H4 (cell line): ENCODE measurements at places on chromosomes 7 and 10. TPM values are rescaled to one million over a fixed set of nuclear protein-coding genes. Genes with fewer than 3 reads are reported as not detected.

DNA sequence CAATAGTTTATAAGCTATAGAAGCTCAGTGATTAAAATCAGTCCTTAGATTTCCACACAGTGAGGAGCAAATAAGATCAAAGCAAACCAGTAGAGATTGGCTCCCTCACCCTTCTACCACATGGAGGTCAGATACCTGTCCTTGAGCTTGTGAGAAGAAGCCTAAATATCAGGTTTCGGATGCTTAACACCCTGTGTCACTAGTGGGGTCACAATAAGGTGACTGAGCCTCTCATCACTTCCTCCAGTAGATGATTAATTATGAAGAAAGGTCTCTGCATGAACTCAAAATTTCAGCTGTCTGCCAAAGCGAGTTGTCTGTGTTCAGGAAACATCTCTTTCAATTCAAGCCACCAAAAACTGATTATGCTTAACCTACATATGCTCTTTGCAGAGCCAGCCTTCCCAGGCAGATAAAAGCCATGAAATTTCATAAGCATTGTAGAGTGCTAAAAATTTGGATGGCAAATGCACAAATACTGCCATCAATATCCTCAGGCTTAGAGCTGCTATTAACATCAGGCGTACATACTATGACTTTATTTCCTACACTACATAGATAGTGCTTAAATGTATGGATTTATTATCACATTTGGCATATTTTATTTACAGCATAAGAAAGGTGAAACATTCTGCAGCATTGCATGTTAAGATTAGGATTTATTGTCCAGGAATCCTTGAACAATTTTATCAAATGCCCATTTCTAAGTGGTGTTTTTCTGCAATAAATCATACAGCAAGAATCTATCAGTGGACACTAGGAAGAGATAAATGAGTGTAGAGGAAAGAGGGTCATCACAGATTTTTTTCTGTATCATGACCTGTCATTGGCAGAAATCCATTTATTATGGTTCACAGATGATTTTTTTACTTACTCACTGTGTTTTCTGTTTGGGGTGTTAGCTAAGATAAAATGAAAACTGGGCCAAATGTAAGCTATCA is 285.1 kb upstream of the SP8 start:
- DNase-seq: no peak

GRCh38 chr10:129207297-129207696 is 259.7 kb upstream of the MGMT start:
- no peak for DNase-seq

DNA sequence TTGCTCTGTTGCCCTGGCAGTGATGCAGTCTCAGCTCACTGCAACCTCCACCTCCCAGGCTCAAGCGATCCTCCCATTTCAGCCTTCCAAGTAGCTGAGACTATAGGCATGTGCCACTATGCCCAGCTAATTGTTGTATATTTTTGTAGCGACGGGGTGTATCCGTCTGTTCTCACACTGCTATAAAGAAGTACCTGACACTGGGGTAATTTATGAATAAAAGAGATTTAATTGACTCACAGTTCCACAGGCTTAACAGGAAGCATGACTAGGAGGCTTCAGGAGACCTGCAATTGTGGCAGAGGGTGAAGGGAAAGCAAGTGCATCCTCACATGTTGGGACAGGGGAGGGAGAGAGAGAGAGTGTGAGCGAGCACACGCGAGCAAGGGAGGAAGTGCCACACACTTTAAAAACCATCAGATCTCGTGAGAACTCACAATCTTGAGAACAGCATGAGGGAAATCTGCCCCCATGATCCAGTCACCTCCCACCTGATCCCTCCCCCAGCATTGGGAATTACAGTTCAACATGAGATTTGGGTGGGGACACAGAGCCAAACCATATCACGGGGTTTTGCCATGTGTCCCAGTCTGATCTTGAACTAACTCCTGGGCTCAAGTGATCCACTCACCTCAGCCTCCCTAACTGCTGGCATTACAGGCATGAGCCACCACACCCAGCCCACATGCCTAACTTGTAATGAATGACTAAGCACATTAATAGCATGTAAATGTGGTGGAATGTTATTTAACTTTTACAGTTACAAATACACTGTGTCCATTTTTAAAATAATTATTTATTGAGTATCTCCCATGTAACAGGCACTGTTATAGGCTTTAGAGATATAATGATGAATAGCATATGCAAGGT is 65.5 kb downstream of the RALA start:
- DNase-seq: no peak

Gene PON3
- total RNA-seq: not detected in 2 replicates

Gene FKBP9
- 167 and 188 TPM in 2 replicates for total RNA-seq

DNA sequence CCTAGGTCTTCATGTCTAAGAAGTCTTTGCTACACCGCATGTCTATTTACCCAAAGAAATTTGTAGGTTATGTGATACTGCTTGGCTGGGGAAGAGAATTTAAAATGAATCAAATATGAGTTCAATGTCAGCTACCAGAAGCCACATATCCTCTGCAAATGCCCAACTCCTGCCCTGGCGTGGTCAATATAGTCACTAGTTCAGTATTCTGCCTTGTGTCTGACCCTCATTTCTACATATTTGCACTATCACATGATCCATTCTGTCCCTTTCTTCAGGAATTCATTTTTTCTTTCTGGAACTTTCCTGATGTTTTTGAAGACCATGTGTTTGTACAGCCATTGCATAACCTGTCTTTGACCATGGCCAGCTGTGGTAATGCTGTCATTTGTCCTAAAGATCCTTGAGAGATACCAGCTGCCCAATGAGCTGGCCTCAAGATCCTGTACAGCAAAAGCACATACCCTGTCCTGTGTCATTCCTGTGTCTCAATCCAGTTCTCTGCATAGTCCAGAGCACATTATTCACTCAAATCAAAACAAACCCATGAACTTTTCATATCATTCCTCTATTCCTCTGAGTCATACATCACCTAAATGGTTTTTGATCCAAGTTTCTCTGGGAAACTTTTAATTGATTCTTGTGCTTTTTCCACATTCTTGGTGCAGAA is 524.5 kb downstream of the PARD3 start:
- DNase-seq: peak; percentile 5

Gene CPN1
- not detected in 2 replicates for total RNA-seq

Gene OPN1SW
- total RNA-seq: not detected in 2 replicates

Gene TBXAS1
- 14.5 and 16.8 TPM in 2 replicates for total RNA-seq

Gene NKX1-2
- 0.02 TPM in 1 of 2 replicates, not detected in the other for total RNA-seq

DNA sequence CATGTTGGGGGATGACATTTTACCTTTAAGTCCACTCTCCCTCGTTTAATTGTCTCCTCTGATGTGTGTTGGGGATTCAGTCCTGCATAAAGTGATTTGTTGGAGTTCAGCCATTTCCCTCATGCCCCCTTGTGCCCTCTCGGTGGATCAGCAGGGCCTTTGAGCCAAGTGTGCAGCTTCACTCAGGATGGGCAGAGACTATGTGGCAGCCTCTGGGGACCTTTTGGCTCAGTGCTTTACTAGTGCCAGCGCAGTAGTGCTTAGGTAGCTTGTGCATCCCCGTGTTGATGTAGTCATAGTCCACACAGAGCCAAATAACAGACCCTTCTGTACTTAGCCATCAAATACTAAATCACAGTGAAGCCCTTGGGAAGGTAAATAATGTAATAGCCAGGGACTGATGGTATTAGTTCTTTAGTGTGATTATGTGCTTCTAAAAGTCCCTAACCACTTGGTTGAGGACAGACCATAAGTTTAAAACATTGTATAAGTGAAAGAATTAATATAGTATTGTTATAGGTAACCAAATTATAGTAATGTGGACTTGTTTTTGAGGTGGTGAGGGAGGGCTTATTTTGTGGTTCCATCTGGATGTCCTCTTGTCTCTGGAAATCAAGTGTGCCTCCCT is 11.4 kb downstream of the BUB3 start:
- DNase-seq: no peak

DNA sequence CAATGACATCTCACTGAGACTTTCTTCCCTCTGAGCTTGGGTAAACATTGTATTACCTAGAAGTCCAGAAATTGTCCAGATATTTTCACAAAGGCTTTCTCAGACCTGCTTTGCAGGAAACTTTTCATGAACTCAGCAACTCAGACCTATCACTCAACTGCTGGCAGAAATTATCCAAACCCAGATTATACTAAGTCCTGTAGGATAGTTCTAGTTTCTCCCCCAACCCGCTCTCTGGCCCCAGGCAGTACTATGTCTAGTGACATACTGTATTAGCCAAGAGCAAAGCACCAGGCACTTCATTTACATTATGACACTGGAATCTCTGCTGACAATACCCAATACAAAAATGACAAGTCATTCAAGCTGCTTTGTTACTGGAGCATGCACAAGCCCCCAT is 75.0 kb downstream of the RHOBTB1 start:
- no peak for DNase-seq

Gene PTPRZ1
- 0.02 and 0.39 TPM in 2 replicates for total RNA-seq

Gene GRID2IP
- total RNA-seq: not detected in 2 replicates

- DNase-seq: no peak
Measured at GRCh38 chr10:27564398-27564797, 60.3 kb downstream of the RAB18 start.

GRCh38 chr10:125882596-125882995 is 1.5 kb upstream of the DHX32 start:
- no peak for DNase-seq

- no peak for DNase-seq
Measured at GRCh38 chr7:140229591-140230515, 53.1 kb upstream of the KDM7A start.

Gene COL17A1
- not detected in 2 replicates for total RNA-seq

DNA sequence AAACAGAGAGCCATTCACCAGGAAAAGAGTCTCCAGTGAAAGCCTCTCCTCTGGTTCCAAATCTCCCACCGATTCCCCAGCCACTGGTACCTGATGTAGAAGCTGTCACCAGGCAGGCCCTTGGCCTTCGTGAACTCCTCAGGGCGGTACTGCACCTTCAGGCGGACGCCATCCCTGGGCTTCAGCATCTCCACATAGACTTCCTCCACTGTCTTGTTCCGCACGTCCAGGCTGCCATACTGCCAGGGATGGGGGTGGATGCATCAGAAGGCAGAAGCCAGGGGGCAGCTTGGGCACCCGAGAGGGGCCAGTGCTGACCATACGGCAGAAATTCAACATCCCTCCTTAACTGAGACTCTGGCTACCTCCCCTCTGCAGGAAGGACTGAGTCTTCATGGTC is 118.8 kb downstream of the DLG5 start:
- DNase-seq: no peak

- no peak for DNase-seq
Measured at GRCh38 chr7:151017953-151018420, 6.3 kb downstream of the ATG9B start.

DNA sequence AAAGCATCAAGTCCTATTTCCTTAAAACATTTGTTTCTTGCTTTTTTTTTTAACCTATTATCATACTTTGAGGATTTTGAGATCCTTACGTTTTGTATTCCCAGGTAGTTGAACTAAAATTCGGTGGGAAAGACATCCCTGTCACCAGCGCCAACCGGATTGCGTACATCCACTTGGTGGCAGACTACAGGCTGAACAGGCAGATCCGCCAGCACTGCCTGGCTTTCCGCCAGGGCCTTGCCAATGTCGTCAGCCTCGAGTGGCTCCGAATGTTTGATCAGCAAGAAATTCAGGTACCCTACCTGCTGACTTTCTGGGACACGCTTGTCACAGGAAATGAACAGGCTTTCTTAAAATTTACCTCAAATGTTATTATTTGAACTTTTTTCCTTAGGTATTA is 83.0 kb upstream of the DNAJB6 start:
- no peak for DNase-seq

DNA sequence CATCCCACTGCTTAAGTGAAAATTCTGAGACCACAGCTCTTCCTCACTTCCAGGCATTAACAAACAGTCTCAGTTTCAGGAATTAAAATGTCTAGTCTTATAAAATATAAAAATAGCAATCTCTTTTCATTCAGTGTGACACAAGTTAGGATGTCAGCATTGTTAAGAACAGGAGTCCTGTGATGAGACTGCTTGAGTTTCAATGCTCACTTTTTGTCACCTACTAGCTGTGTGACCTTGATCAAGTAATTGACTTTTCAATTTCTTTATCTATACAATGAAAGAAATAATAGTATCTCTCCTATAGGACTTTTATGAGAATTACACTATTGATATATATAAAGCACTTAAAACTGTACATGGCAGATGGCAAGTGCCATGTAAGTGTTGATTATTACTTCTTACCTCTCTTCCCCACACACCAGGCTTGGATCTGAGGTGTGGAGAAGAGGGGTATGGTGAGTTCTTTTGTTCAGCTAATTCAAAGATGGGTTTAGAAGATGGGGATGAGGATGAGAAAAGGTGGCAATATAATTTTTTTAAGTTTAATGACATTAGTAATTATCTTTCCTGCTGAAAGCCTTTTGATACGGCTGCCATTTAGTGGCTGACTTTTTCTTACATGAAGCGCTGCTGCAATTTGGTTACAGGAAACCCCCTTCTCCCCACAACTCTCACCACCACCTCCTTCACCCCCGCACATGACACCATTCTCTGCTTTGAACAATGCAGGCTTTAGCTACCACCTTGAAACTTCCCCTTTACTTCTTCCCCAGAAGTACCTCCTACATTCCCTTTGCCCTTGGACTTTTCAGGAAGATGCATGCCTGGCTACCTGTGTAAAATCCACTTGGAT is 20.8 kb upstream of the HYAL4 start:
- DNase-seq: no peak

- no peak for DNase-seq
Measured at GRCh38 chr10:6101181-6101580, 12.3 kb downstream of the RBM17 start.

DNA sequence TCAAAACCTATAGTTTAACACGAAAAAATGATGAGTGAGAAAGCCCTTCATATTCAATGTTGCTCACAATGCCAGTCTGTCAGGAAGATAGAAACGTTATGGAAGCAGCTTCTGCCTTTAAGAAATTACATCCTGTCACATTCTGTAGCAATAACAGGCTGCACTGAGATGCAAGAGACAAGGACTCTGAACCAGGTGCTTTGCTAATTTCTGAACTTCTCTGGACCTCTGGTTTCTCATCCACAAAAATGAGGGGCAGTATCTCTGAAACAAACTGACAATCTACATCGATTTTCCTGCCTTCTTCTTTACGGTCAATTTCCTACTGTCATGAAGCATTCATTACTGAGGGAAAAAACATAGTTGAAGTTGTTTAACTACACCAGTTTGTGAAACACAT is 234.0 kb downstream of the SNX13 start:
- no peak for DNase-seq

DNA sequence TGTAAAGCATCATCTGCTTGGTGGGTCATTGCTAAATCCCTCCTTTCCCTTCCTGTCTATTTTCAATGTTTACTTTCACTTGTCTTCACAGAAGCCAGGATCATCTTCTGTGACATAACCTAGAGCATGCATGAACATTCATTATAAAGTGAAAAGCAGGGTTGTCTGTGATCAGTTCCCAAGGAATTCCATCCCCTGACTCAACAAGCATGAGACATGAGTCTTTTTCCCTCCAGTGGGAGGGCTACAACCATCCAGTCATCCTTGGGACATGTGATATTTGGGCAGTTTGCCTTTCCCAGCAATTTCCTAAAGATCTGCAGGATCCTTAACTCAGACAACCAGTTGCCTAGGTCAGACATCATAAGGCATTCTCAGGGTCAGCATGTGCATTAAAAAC is 166.3 kb upstream of the TMEM196 start:
- no peak for DNase-seq

GRCh38 chr10:82392533-82392932 is 517.5 kb downstream of the NRG3 start:
- no peak for DNase-seq
